Calu3 (cell line): ENCODE measurements at places on chromosomes 13 and 19. TPM values are rescaled to one million over a fixed set of nuclear protein-coding genes. Genes with fewer than 3 reads are reported as not detected.
A peak's percentile ranks its signal among the peaks of the same experiment; 100 is the strongest.

The OXGR1 gene
- 0.40 TPM in 1 of 2 replicates, not detected in the other for total RNA-seq

The FGF21 gene
- total RNA-seq: not detected in 2 replicates

The IGFL3 gene
- total RNA-seq: not detected in 2 replicates

The CCNA1 gene
- not detected in 2 replicates for total RNA-seq

- DNase-seq: no peak
These were observed 108.6 kb downstream of the LACC1 start for GRCh38 chr13:43988302-43988701.

DNA sequence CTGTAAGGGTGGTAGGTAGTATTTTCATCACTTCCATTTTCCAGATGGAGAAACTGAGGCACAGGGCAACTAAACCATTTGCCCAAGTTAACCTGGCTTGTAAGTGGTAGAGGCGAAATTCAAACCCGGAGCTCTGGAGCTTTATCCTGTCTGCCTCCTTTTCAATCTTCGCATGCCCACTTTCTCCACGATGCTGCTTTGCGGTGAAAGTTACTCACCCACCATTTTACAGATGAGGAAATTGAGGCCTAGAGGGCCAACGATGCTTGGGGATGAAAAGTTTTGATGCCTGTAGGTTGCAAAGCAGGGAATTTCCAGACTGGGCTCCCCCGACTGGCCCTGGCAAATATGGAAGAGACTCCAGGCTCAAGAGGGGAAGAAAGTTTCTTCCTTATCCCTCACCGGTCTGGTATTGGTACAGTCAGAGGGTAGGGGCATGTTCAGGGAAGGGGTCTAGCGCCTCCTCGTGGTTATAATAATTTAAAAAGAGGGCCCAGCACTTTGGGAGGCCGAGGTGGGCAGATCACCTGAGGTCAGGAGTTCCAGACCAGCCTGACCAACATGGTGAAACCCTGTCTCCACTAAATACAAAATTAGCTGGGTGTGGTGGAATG, 1.9 kb upstream of the SH2D3A start:
- DNase-seq: no peak

GRCh38 chr13:71718931-71719330, 148.1 kb downstream of the DACH1 start:
- DNase-seq: no peak

- no peak for DNase-seq
These were observed 606 bp downstream of the ERCC5 start for GRCh38 chr13:102846261-102847015.

GRCh38 chr13:78777976-78778375, 119.0 kb upstream of the OBI1 start:
- DNase-seq: no peak

DNA sequence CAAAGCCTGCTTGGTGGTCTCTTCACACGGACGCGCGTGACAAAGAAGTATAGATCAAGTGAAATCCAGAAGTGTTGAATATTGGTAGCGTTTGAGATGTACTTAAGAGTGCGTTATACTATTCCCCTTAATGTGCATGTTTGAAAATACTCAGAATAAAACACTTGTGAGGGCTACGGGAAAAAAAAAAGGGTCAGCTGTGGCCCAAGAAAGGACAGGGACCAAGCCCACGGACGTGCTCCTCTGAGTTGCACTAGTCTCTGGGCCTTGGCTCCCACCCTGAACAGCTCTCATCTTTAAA, 622 bp upstream of the RBM42 start:
- no peak for DNase-seq

GRCh38 chr19:38145623-38146022, 78.4 kb downstream of the DPF1 start:
- no peak for DNase-seq

GRCh38 chr13:51811920-51812451, 8.0 kb upstream of the DHRS12 start:
- no peak for DNase-seq

DNA sequence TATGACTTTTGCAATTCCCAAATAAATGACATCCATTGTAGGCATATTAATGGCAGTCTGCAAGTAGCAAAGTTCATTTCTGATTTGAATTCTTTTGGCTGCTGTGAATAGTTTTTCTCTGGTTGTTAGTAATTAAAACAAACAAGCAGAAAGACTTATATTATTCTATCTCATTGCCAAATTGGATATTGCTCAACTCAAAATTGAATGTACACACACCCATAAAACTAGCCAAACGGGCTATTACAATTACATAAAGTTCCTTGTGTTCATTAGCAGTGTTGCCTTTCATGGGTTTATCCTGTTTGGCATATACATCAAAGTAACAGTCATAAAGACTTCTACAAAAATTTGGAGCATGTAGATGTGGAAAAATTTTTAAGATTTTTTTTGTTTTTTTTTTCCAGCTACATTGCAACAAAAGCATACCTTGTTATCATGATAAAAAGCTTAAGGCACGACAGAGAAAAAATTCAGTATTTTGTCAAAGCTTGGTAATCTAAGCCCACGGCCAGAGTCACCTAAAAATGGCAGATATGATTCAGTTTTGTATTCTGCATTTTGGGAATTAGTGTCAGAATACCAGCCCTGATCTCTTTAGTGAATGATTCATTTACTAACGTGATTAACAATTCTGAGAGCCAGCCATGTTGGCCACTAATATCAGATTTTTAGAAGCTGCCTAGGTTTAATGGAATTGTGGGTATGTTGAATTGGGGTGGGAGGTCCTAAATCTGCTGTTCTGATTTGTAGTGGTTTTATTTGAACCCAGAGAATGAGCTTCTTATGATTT, 108.4 kb downstream of the KLF5 start:
- no peak for DNase-seq

DNA sequence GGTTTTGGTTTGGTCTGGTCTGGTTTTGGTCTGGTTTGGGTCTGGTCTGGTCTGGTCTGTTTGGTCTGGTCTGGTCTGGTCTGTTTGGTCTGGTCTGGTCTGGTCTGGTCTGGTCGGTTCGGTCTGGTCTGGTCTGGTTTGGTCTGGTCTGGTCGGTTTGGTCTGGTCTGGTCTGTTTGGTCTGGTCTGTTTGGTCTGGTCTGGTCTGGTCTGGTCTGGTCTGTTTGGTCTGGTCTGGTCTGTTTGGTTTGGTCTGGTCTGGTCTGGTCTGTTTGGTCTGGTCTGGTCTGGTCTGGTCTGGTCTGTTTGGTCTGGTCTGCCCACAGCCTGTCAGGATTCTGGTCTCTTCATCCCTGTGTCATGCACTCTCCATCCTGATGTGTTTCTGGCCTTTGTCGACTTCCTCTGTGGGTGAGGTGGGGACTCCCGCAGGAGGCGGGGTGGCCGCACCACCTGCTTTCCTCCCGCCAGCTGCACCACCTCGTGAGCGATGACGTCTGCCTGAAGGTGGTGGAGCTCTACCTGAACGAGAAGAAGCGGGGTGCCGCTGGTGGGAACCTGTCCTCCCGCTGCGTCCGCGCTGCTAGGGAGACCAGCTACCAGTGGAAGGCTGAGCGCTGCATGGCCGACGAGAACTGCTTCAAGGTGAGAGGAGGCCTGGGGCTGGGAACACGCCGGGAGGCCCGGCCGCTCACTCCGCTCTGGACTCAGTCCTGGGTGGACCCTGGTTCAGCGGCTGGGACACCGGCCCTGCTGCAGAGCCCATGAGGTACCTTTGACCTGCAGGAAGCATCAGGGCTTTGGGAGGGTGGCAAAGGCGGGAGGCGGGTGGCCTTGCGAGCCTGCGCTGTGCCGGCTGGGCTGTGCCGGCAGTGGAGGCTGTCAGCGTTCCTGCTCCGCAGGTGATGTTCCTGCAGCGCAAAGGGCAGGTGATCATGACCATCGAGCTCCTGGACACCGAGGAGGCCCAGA, 12.9 kb upstream of the F2RL3 start:
- no peak for DNase-seq

DNA sequence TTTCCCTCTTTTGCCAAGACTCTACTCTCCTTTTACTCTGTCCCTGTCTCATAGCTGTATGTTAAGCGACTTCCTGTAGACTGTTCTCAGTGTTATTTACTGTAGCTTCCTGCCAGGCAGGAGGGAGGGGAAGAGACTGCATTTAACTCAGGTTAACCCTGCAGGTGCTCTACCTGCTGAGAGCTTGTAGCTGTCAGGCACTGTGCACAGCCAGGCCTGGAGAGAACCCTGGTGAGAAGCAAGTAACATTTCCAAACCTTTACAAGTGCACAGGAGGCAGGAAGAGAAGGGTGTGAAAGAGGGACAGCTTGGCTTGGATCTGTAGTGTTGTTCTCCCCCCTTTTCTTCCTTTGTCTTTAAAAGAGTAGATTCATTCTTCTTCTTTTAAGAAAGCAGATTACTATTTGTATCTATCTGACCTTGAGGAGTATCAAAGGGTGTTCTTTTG, 167.1 kb downstream of the LMO7 start:
- DNase-seq: no peak

DNA sequence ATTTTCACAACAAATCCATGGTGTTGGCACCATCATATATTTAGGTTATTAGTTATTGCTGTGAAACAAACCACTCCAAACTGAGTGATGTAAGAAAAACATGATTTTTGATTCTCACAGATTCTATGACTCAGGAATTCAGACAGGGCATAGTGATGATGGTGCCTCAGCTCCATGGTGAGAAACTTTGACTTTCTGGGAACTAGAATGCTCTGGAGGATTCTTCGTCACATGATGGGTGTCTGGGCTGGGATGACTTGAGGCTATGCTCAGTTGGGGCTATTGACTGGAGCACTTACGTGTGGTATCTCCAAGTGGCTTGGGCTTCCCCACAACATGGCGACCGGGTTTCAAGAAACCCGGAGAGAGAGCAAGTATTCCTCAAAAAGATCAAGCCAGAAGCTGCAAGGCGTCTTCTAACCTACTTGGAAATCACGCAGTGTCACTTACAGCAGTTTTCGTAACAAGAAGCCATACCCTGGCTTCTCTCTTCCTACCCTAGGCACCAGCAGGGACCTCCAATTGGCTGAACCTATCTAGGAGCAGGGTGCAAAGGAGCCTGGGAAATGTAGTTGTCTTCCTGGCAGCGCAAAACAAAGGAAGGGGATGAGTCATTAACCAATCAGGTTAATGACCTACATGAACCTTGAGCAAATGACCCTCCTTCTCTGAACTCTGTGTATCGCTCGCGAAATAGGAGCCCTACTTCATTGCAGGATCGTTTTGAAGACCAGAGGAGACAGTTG, 22.4 kb downstream of the VAV1 start:
- DNase-seq: no peak

- DNase-seq: no peak
These were observed 14.7 kb downstream of the ZNF574 start for GRCh38 chr19:42090672-42091071.

DNA sequence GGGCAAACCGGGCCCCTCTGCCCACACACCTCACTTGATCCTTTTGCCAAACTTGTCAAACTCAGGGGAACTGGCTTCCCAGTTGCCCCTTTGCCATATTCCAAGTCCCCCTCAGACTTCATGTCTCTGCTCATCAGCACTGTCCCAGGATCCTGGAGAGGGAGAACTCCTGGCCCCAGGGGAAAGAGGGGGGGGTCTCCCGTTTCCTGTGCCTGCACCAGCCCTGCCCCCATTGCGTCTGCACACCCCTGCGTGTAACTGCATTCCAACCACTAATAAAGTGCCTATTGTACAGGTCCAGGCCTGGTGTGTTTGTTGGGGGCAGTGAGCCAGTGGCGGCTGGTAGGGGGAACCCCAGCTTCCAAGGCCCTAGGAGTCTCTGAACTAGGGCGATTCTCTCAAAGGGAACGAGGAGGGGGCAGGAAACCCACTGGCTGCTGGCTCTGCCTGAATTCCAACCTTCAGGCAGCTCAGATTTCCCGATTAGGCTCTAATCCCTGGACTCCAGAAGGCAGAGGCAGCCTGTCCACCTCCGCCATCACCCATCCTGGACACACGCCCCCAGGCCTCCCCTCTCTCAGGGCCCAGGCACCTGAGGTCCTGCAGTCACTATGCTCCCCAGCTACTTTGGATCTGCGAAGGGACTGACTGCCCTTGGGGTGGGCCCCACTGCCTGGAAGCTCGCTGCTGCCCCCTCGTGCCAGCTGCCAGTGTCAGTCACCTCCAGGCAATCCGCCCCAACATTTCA, 9.7 kb upstream of the ILF3 start:
- DNase-seq: peak; percentile 86
